ENCODE measurements at places on chromosomes 4 and X.

GRCh38 chr4:176540814-176541213 lies 221.0 kb downstream of the SPCS3 start:
- DNase-seq, result no peak

- no peak for DNase-seq
These were observed 360.9 kb downstream of the PPP3CA start for GRCh38 chr4:100986360-100986868.

DNA sequence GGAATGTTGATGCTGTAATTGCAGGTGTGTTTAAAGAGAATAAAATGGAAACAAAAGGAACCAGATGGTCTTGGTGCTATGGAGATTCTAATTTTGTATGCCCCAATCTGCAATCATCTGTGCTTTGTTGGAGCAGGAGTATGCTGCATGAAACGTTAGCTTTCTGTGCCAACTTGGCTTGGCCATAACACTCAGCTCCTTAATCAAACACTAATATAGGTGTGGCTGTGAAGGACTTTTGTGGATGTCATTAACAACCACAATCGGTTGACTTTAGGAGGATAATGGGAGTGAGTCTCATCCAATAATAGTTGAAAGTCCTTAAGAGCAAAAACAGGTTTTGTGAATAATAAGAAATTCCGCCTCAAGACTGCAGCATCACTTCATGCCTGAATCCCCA lies 399.2 kb downstream of the NLGN4X start:
- no peak for DNase-seq

DNA sequence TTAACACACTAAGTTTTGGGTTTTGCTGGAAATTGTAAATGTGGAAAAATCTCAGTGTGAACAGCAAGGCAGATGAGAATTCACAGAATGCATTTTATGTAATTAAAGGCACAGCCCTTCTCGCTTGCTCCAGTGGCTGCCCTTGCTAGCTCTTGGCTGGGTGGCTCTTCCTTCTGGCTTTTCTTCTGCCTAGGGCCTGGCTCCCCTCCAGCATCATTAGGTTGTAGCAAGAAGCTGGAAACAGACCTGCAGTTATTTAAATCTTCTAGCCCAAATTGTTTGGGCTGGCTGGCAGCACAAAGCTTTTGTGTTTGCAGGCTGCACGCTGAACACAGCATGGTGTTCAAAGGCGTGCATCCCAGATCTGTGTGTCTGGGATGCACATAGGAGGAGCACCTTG lies 56.5 kb downstream of the LIMCH1 start:
- no peak for DNase-seq

- no peak for DNase-seq
These were observed 67.7 kb upstream of the C4orf50 start for GRCh38 chr4:6085691-6086628.

DNA sequence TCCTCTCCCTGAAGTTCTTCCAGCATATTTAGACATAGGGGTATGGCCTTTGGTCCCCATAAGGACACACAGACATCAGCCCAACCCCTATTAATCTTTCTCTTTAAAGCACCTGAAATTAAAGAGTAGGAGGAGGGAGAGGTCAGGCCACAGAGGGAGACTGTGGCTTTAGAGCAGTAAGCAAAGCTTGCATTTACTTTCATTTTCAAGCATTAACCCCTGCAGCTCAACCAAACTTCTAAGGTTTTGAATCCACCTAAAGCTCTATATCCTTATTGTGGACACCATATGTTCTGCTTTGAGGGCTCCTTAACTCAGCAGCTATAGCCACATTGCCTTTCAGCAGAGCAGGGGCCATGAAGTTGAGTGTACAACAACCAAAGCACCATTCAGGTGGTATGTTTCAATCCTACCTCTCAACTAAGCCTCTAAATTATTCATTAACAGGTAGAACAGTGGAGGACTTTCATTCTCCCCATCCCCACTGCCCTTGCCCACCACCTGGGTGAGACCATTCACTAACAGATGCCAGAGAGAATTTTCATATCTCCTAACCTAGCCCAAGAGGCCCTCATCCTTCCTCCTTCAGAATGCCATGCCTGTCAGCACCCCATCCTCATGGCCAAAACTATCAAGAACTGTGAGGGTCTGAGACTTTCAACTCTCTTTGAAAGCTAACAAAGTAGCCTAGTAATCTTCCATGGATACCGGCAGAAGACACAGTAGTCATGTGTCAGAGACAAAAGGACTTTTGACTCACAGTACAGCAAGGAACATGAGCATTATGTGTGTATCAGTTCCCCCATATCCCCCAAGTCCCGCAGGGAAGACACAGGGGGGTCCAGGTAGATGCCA lies 20.8 kb downstream of the LIN54 start:
- DNase-seq, result no peak

- no peak for DNase-seq
These were observed 352.9 kb downstream of the GASK1B start for GRCh38 chr4:157819693-157820464.

GRCh38 chr4:143294310-143294709 lies 42.4 kb upstream of the GAB1 start:
- DNase-seq, result no peak

DNA sequence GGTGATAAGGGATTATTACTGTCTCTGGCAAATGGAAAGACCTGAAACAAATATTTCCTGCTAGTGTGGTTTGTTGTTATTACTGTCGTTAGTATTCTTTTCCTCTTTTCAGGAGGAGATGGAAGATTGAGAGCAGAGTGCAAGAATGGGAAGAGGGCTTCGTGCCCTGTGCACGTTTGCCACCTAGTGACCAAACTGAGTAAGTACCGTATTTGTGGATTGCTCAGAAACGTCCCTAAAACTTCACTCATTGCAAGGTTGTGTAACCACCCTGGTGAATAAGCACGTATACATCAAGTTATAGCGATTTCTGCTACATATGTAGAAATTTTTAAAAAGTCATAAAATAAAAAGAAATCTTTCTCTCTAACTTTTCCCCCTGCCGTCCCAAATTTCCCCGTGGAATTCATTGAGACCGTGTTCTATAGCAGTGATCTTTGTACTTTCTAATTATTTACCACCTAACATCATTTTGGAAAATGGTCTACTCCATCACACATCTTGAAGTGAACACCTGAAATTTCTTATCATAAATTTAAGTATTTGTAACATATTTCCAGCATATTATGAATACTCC lies 24.3 kb downstream of the LINC00632 start:
- DNase-seq, result no peak

- DNase-seq, result no peak
These were observed 200.3 kb downstream of the MID1 start for GRCh38 chrX:10420134-10420533.

DNA sequence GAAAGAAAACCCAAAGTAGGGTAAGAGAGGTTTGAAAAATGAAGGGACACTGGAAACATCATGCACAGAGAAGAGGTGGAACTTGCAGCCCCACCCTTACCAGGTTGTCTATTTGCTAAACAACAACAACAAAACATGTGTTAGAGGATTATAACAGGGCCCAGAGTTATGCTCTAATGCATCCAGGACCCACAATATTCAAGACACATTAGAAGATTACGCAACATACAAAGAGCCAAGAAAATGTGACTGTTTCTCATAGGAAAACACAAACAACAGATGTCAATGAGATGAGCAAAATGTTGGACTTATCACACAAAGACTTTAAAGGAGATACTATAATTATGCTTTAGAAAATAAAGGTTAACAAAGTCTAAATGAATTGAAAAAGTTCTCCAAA lies 128.5 kb downstream of the LRBA start:
- no peak for DNase-seq

DNA sequence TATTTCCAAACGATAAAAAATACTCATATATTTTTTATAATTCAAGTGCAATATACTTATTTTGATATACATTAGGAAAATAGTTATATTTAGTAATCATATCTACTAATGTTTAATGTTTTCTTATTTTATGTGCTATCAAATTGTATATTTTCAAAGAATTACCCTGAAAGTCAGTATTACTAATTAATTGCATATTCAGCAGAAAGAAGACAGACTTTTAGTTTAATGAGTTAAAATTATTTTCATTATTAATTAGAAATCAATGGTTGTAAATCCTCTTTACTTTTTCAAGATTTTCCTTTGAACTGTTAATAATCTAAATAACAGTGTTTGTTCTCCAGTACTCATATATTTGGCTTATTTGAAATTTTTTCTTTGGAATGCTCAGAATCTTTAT lies 181.3 kb upstream of the NDST4 start:
- DNase-seq, result no peak

All from stimulated activated CD4-positive, alpha-beta T cell treated with anti-CD3 and anti-CD28 coated beads, Interleukin-12 subunit alpha, Interleukin-12 subunit beta, amount 100 ng/mL, for 48 hours (primary cell).